Kidney (tissue), 22 donors: ENCODE measurements at places on chromosomes 12 and 14. TPM values are rescaled to one million over a fixed set of nuclear protein-coding genes. Genes with fewer than 3 reads are reported as not detected.

CHFR gene
- total RNA-seq, result 37.3 TPM

RIC8B gene
- total RNA-seq, result 18.0 TPM

GRCh38 chr12:109888179-109889020 lies 8.1 kb upstream of the GLTP start:
- no peak for DNase-seq
- no peak overlapping the region for H3K4me3 ChIP-seq
- no peak overlapping the region for H3K27ac ChIP-seq
- no peaks in the 10 kb centered on the region for H3K36me3 ChIP-seq

DNA sequence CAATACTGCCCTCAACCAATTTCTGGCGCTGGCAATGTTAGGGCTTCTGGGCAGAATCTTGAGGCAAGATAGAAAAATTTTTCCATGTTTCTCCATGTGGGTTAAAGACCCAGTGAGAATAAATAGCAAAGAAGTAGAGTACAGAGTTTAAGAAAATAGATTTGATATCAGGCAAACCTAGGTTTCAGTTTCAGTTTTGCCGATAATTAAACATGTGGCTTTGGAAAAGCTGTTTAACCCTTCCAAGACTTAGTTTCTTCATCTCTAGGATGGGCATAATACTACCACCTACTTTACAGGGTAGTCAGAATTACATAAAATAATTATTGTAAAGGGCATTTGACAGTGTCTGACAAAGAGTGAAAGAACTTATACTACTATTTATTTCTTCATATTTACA lies 360.4 kb downstream of the PCNX1 start:
- DNase-seq, result no peak
- no peaks in the 10 kb centered on the region for H3K4me1 ChIP-seq
- H3K27me3 ChIP-seq, result no peaks in the 10 kb centered on the region
- H3K36me3 ChIP-seq, result no peaks in the 10 kb centered on the region
- H3K27ac ChIP-seq, result no peak overlapping the region

DNA sequence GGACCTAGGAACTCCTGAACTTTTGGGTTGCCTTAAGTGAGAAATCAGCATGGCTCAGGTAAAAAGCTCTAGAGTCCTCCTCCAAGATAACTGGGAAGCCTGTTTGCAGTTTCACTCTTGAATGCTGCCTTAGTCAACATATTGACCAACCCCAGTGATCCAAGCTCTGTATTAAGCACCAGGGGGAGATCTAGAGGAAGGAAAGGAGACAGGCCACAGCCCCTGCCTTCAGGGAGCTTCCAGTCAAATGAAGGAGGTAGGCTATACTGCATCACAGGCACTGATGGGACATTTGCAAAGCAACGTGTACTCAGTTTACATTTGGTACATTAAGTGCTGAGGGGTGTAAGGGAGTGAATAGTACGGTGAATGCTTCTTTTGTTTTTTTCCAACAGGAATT lies 1.2 kb upstream of the CSAD start:
- peaks cover 11% of the 10 kb centered on the region for H3K4me1 ChIP-seq
- no peak for DNase-seq
- H3K27me3 ChIP-seq, result no peaks in the 10 kb centered on the region
- peak overlapping the region; percentile 85 for H3K4me3 ChIP-seq
- H3K27ac ChIP-seq, result no peak overlapping the region

GRCh38 chr12:57797933-57798332 lies 15.3 kb downstream of the TSFM start:
- no peak for DNase-seq
- peaks cover 4% of the 10 kb centered on the region for H3K4me1 ChIP-seq
- H3K4me3 ChIP-seq, result no peak overlapping the region

GRCh38 chr12:19158923-19159322 lies 29.4 kb downstream of the PLEKHA5 start:
- no peak overlapping the region for H3K4me3 ChIP-seq
- H3K27ac ChIP-seq, result no peak overlapping the region
- no peak for DNase-seq
- no peaks in the 10 kb centered on the region for H3K36me3 ChIP-seq

GRCh38 chr14:72419226-72419775 lies 474.6 kb downstream of the DPF3 start:
- H3K4me3 ChIP-seq, result no peak overlapping the region
- H3K27me3 ChIP-seq, result no peaks in the 10 kb centered on the region
- no peaks in the 10 kb centered on the region for H3K36me3 ChIP-seq

DNA sequence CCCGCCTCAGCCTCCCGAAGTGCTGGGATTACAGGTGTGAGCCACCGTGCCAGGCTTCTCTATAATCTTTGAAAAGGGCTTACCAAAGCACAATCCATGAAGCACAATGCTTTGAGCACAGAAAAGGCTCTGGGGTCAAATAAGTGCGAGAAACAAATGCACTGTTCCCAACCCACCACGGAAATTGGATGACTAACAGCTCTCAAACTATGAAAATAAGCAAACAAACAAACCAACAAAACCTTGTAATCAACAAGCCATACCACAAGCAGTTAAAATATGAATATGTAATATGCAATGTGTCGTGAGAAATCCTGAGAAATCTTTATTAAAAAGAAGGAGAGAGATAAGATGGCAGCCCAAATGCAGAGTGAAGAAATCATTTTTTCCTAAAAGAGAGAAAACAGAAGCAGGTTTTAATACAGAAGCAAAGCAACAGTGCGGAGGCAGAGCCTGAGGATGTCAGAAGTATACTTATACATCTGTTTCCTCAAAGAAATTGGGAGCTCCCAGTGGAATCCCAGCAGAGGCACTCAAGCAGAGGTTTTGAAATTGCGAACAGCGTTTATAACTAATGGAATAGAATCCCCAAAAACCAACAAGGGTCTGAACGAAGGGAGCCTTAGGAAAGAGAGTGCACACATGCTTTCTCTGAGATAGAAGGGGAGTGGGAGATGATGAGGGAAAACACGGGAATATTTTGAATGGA lies 17.1 kb downstream of the SMCO2 start:
- no peaks in the 10 kb centered on the region for H3K36me3 ChIP-seq
- no peak for DNase-seq
- no peak overlapping the region for H3K27ac ChIP-seq
- H3K27me3 ChIP-seq, result no peaks in the 10 kb centered on the region
- no peak overlapping the region for H3K4me3 ChIP-seq

DNA sequence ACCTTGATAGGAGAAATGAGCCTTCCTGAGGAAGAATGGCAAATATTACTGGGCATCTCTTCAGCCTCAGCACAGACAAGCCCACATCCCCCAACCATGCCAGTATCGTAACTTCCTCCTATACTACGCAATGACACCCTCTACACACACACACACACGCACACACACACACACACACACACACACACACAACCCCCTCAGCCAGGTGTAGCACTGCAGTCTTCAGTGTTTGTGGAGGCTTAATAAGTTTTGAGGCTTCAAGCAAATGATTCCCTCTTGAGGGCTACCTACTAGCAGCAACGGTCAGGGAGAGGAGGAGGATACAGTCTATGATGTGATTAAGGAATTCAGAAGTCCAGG lies 1.6 kb downstream of the DGKA start:
- H3K27me3 ChIP-seq, result peaks cover 8% of the 10 kb centered on the region
- H3K27ac ChIP-seq, result no peak overlapping the region
- no peaks in the 10 kb centered on the region for H3K36me3 ChIP-seq
- H3K4me1 ChIP-seq, result no peaks in the 10 kb centered on the region
- peak overlapping the region; percentile 44 for H3K4me3 ChIP-seq

DNA sequence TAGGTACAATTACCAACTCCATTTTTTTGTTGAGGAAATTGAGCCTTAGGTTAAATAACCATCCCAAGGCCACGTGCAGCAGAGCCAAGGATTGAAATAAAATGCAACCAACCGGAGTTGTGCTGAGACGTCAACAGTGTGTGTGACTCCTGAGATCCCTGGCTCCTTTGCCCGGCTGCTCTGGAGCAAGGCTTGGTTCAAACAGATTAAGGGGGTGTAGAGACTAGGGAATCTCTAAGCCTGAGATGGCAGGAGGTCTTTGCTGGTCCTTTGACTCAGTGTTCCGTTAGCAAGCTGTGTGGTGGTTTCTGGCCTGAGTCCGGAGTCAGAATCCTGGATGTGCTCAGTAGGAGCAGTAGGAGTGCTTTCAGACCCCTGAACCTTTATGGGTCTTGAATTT lies 1.4 kb upstream of the SLC8A3 start:
- H3K36me3 ChIP-seq, result no peaks in the 10 kb centered on the region
- H3K27me3 ChIP-seq, result peaks cover 6% of the 10 kb centered on the region
- no peaks in the 10 kb centered on the region for H3K4me1 ChIP-seq
- DNase-seq, result no peak

DNA sequence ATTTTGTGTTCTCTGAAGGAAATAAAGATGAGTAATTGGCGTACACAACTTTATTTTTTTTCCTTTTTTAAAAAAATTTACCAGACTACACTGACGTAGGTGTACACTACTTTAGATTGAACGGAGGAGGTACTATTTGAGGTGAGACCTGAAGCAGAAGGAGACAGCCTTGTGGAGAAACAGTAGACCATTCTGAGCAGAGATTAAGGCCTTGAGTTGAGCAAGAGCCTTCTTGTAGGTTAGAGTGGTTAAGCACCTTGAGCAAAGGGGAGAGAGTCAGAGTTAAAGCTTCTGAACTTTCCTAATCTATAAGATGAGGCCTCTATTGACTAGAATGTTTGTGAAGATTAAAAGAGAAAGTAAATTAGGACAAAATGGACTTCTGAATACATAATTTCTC lies 2.5 kb downstream of the LEMD3 start:
- no peaks in the 10 kb centered on the region for H3K27me3 ChIP-seq
- no peak overlapping the region for H3K27ac ChIP-seq
- H3K4me3 ChIP-seq, result peak overlapping the region; percentile 53
- no peak for DNase-seq
- peaks cover 2% of the 10 kb centered on the region for H3K36me3 ChIP-seq

DNA sequence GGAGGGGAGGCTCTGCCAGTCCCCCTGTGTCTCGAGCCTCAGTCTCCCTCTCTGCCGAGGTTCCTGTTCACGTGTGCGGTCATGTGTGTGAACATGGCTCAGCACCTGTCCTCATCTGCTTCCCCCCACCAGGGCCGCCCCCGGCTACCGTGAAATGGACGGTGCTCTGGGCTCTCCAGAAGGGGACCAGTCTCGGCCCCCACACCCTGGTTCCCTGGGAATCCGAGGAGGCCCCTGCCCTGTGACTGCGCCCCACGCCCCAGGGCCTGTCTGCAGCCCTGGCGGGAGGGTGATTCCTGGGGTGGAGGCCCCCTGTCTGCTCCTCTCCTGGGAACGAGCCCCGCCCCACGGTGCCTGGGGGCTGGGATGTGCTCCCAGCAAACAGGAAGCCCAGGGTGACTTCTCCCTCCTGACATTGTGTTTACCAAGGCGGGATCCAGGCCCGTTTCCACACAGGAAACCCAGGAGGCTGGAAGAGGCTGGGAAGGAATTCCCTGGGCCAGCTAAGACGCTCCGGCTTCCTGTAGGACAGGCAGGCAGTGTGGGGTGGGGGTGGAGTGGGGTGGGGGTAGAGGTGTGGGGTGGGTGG lies 46.6 kb downstream of the KIF26A start:
- H3K27ac ChIP-seq, result peak overlapping the region; percentile 69
- H3K27me3 ChIP-seq, result no peaks in the 10 kb centered on the region
- H3K36me3 ChIP-seq, result no peaks in the 10 kb centered on the region
- no peak for DNase-seq

- H3K4me1 ChIP-seq, result peaks cover 2% of the 10 kb centered on the region
- no peak for DNase-seq
- no peaks in the 10 kb centered on the region for H3K27me3 ChIP-seq
- H3K27ac ChIP-seq, result no peak overlapping the region
These were observed 10.7 kb downstream of the PRKCH start for GRCh38 chr14:61331992-61332657.
